ENCODE measurements at places on chromosomes 6 and 20.
A peak's percentile ranks its signal among the peaks of the same experiment; 100 is the strongest.

DNA sequence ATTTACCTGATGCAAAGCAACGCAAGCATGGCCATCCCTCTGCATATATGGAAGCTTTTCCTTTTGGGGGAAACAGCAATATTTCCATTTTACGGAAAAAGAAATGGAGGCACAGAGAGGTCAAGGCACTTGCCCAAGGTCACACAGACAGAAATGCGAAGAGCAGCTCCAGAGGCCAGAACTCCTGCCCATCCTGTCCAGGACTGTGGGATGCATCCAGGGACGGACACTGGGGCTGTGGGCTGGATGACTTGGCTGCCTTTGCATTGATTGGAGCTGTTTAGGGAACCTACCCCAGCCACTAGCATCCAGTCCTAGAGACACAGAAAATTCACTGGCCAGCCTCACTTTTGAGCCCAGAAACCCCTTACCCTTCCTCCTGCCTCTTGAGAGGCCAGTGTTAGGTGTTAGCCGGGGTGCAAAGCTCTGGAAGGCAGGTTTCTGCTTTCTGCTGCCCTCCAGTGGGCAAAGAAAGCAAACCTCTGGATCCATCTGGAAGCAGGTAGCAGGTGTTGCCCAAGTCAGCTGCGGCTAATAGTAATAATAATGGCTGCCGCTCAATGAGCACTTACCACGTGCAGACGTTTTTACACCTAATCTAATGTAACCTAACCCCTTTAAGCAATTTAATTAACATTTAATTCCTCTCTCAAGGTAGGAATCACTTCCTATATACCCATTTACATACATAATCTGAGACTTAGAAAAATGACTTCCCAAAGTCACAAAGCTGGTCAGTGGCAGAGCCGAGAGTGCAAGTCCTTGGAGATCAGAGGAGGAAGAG is 31.7 kb upstream of the CCN5 start:
- DNase-seq, result peak; percentile 47

- no peak for DNase-seq
Observed at GRCh38 chr6:131877999-131878789, 70.4 kb downstream of the ENPP1 start.

GRCh38 chr6:100880149-100880852 is 828 bp downstream of the ASCC3 start:
- DNase-seq, result no peak

GRCh38 chr20:42338294-42339201 is 720.4 kb upstream of the CHD6 start:
- no peak for DNase-seq

All from naive thymus-derived CD8-positive, alpha-beta T cell (primary cell).